Frontal cortex (tissue), 4 donors: ENCODE measurements at places on chromosomes 11 and 22.

- no peak for DNase-seq
Measured at GRCh38 chr11:72460091-72460647, 25.8 kb upstream of the CLPB start.

GRCh38 chr22:26524870-26525269 is 12.6 kb upstream of the TFIP11 start:
- DNase-seq: no peak

DNA sequence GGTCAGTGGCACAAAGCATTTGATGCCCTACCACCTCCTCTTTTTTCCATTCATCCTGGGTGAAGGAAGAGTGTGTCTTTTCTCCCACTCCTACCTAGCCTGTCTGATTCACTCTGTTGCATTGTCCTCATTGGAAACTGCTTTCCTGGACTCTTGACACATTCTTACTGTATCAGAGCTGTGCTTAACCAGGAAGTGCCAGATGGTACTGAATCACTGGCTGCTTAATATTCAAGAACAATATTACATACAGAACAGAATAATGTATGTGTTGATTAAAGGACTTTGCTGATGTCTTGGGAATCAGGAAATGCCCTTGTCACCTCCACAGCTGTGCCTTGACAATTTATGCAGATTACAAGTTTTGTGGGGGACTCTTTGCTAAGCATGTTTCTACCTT is 44.4 kb downstream of the SVIP start:
- no peak for DNase-seq

- peak; percentile 46 for DNase-seq
Measured at GRCh38 chr11:34915136-34916014, 804 bp downstream of the APIP start.

DNA sequence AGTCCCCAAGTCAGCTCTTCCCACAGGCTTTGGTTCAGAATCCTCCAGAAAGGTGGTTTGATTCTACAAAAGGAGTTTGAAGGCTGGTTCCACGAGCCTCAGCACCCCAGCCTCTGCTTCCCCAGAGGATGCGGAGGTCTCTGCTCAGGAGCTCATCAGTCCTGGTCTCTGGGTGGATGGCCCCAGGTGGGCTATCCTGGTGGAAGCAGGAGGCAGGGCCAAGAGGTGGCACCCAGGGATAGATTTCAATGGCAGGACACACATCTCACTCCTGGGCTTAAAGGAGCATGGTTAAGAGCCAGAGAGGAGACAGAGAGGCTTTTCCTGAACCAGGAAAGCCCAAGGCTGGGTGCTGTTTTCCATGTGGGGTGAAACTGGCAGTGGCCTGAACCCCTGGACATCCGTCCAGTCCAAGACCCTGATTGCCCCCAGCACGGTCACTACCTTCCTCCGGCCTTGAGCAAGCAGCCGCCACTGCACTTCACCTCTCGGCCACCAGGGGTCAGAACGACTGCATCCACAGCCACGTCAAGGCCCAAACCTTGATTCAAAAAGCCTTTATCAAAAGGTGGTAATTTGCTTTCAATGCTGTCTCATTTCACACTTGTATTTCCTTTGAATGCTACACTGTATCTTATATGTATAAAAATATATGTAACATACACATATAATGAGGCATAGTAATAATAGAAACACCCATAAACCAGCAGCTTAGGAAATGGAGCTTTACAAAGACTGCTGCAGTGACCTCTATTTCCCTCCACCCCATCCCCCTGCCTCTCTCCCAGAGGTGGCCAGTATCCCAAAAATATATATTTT is 19.3 kb upstream of the FXYD2 start:
- DNase-seq: peak; percentile 44

DNA sequence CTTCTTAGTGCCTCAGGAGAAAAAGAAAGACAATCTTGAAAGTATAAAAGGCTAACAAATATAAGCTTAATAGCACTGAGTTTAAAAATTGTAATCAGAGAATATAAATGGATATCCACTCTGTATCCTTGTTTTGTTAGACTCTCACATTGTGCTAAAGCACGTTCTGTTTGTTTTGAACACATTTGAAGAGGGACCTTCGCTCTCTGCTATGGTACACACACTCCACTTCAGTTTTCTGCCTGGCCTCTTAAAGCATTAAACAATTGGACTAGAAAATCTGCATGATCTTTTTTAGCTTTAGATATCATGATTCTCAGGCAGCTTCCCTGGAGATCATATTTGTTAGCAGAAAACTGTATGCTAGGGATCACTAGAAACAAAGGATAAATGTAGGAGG is 40.3 kb upstream of the PGR start:
- DNase-seq: no peak

GRCh38 chr11:109251230-109251629 is 170.8 kb upstream of the C11orf87 start:
- no peak for DNase-seq

DNA sequence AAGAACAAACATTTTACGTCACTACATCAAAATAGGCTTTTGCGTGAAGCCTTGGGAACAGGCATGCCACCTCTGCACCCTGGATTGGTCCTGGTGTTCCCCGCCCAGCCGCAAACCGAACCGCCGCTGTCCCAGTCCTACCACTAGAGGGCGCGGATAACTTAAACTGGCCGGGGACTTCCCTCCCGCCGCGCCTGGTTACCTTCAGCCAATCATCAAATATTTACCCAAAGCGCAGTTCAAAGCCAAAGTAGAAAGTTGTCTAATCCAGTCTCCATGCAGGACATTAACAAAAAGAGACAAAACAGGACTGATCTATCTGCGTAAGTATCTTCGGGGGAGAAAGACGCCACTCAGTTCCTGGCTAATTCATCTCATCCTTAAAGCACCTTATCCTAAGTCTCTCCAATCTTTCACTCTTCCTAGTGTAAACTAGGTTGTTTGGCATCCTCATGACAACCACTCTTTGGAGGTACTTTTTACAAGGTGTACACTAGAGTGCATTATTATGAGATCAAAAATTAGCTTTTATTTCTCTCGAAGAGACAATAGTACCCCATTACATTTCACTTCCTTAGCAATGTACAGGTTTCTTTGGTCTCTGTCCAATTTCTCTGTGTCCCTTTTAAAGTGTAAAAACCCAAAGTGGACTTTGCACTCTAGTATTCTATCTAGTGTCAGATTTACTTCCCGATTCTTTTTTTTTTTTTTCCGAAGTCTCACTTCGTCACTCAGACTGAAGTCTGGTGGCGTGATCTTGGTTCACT is 3.9 kb upstream of the CRY2 start:
- peak; percentile 72 for DNase-seq

DNA sequence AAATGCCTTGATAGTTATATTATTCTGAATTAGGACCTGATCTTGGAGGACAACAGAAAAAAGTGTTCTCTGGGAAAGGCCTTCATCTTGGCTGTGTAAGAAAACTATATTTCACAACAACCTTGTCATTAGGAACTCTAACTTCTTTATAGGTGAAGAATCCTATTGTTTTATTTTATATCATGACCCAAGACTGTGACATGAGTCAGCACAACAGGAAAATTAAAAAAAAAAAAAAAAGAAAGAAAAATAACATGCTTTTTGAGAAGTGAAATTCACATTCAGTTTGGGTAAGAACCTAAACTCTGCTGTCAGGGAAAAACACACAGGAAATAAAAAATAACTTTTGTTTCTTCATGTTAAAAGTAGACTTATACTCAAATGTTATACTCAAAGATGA is 11.7 kb upstream of the FOLR2 start:
- no peak for DNase-seq

DNA sequence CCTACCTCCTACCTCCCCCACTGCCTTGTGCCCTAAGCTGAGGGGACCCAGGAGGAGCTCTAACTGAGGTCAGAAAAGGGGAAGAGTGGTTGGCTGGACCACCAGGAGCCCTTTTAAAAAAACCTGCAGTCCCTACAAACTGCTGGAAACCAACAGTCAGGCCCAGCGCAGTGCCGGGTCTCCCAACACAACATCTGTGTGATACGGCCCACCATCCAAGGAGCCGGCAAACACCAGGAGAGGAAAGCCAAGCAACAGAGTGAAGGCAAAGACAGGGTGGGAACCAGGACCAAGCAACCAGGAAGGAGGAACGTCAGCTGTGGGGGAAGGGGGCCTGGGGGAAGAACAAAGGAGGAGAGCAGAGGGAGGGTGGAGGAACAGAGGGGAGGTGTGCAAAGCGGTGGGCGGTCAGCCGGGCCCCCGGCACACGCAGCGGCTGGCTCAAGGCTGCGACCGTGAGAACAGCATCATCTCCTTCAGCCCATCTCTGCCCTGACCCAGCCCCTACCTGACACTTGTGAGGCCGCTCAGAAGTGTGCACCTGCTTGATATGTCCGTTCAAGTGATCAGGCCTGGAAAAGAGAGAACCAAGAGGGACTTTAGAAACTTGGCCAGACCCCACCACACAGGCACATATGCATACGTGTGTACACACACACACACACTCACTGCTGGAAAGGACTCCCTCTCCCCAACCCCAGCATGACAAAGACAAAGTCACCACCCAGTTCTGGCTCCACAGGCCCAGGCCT is 3.6 kb downstream of the PATZ1 start:
- no peak for DNase-seq

DNA sequence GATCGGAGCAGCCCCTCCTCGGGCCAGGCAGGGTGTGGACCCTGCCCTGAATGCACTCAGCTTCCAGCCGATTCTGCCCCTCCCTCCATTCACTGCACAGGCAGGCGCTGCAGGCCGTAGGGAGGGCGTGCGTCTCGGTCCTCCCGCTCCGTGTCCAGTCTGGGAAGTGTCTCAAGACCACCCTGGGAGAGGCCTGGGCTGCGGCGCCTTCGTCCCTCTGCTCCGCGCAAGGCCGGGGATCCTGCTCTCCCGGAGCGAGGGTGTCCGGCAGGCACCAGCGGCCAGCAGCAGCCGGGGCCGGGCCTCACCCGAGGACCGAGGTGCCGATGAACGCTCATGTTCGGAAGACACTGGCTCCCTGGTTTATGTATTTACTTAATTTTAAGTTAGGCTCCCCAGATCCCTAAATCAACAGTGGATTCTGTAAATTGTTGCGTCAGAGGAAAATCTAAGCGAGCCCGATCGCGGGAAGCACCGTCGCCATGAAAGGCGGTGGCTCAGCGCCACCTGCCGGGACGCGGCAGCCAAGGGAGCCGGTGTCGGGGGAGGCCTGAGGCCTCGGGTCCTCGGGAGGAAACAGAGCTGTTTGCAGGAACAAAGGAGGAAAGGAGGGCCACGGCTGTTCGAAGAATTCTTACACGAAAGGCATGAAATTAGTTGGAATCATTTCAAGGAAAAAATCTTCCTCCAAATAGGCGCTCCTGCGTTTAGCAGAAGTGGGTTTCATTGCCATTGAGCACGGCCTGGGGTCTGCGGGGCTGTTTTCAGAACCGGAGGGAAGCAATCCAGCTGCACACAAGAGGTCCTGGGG is 195.3 kb downstream of the BRD1 start:
- DNase-seq: peak; percentile 85

DNA sequence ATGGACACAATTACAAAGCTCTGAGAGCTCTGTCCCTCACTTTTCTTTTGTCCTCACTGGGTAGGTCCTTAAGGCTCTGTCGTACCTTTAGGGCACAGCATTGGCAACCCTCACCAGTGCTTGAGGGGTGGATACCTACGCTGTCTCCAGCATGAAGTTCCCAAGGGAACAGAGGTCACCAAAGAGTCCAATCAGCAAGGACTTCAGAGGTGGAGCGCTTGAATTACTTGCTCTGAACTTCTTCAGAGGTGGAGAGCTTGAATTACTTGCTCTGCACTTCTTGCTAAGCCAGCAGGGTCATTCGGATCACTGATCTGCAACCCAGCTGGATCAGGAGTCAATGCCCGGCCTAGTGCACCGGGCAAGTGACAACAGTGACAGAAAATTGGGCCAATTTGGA is 35.1 kb downstream of the RRP7A start:
- no peak for DNase-seq

DNA sequence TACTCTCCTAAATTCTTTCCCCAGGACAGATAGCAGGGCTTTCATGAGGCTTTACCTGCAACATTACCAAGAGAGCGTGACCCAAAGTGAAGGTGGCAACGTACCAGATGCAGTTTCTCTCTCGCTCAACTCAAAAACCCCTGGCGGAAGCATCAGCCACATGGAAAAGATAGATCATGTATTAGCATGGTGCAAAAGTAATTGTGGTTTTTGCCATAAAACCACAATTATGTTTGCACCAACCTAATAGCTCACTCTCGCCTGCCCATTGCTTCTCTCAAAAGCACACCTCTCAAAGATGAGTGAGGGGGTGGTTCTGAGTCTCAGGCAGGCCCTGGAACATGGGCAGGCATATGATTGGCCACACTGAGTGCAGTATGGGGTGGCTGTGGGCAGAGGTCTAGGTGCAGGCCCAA is 7.0 kb downstream of the MS4A6A start:
- DNase-seq: no peak

GRCh38 chr11:76799066-76799804 is 16.1 kb downstream of the TSKU start:
- DNase-seq: peak; percentile 92

- no peak for DNase-seq
Measured at GRCh38 chr11:62678433-62678769, 472 bp downstream of the UBXN1 start.

DNA sequence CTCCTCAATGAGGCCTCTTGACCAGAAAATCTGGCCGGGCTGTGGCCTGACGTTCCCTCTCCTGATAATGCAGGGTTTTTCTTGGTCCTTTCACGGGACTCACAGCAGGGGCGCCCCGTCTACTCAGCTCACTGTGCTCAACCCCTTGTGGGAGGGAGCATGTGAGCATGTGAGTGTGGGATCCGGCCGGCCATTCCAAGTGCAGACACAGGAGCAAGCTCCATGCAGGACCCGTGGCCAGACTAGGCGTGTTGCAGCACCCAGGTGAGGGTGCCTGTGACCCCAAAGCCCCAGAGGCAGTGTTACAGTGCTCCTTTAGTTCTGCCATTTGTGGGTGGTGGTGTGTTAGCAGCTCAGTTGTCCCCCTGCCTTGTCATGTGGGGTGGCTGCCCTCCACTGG is 18.0 kb downstream of the DHCR7 start:
- DNase-seq: no peak

DNA sequence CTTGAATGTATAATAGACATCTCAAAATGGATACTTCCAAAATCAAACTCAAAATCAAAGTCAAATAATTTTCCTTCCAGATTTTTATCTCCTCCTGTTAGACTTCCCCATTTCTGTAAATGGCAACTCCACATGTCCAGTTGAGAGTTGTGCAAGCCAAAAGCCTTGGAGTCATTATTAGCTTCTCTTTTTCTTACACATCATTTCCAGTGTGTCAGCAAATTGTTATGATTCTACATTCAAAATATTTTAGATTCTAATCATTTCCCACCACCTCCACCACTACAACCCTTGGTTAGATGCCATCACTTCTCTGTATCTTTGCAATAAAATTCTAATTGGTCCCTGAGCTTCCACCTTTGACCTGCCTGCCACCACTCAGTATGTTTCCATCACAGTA is 155.7 kb downstream of the CNTN5 start:
- DNase-seq: no peak
